NCI-H2081 treated with DMSO at 0.1 percent for 48 hours (cell line): ENCODE measurements at places on chromosomes 16 and 17.

GRCh38 chr17:43338886-43339516 lies 59.8 kb upstream of the ARL4D start:
- DNase-seq, result peak; percentile 65

- no peak for DNase-seq
Measured at GRCh38 chr16:309476-309875, 26.5 kb downstream of the PDIA2 start.

- no peak for DNase-seq
Measured at GRCh38 chr16:9996221-9996620, 186.0 kb downstream of the GRIN2A start.

GRCh38 chr17:79168486-79169055 lies 93.9 kb downstream of the ENGASE start:
- no peak for DNase-seq

DNA sequence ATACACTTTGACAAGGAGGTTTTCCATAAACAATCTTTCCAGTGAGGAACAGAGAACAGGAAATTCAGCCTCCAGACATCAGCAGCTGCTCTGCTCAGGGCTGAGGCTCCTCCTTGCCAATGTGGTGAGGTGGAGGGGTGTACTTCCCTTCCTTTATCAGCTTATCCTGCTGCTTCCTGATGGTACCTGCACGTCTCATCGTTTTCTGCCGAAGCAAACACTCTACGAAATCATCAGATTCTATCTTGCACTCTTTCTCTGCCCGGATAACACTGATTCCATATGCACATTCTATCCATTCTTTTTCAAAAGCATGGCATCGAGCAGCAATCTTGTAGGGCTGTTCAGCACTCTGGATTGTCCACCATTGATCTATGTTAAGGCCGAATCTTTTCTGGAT lies 15.4 kb upstream of the SEZ6 start:
- DNase-seq, result no peak

DNA sequence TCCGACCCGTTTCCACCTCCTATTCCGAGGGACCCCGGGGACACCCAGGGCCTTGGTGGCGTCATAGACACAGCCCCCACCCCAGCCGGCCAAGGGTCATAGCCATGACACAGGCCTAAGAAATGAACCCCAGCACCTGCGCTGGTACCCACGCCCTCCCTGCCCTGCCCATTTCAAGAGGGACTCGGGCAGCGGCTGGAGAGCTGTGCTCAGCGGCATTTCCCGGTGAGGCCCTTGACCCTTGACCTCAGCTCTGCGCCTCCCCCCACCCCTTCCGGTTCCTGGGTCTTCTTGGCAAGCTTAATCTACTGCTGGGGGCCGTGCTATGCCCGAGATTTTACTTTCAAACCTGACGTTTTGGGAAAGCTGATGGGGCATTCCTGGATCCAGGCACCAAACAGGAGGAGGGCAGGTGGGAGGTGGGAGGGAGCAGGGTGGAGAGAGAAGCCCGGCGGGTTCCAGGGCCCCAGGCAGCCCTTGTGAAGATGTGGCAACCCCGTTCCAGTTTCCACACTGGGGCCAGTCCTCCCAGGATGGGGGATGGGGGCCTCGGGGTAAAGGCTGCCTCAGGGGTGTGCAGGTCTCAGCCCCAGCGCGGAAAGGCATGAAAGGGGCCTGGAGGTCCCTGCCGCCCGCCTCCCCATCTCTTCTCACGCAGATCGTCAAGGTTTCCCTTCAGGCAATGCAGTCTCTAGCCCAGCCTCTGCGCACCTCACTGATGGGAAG lies at the start of gene SLC22A31:
TSS of gene SLC22A31 (minus strand) at position 414 of the 726 bp plus-strand sequence. CDS start at position 378, 36 bp downstream.
- no peak for DNase-seq

DNA sequence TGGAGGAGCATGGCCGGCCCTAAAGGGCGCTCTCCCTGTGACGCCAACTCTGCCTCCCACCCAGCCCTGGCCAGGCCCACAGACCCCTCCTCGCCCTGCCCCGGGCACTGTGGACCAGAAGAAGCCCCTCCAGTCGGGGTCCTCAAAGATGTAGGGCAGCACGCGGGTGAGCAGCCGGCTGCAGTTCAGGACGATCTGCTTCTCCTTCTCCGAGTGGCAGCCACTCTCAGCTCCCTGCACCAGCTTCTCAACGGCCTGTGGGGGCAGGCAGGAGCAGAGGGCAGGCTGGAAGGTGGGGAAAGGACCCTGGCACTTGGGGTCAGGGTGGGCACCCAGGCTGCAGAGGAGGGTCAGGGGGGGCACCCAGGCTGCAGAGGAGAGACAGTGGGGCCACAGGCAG lies 8.9 kb downstream of the HID1 start:
- no peak for DNase-seq

- no peak for DNase-seq
Measured at GRCh38 chr17:74987909-74988711, 678 bp downstream of the CDR2L start.

- no peak for DNase-seq
Measured at GRCh38 chr17:70922268-70922667, 752.9 kb downstream of the KCNJ2 start.

DNA sequence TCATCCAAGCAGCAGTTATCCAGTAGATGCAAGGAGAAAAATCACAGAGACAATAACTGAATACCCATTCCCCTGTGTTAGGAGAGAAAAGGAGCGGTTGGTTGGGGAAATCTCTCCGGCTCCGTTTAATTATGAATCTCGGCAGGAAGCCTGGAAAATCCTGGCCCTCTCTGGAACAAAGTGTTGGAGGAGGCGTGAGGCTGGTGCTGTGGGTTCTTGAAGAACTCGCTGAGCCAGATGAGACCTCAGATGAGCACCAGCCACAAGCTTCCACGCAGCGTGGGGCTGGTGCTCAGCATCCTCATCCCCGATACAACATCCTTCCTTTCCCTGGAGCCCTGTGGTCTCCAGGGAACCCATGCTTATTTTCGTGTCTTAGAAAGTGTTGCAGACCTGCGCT lies 39.7 kb downstream of the CACNG4 start:
- no peak for DNase-seq

DNA sequence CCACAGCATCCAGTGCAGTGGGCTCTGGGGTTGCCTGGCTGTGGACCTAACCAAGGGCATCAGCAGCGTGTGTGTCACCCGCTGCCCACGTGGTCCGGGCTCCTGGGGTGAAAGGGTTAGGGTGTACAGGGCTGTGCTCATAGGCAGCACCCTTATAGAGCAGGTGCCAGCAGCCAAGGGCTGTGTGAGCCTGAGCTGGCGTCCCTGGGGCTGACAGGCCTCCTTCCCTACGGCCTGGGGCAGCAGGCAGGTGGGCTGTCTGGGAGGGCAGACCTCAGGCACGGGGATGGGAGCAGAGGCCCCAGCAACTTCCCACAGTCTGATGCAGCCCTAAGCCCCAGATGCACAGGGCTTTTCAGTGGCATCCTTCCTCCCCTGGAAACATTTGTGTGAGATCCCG lies 13.9 kb downstream of the CD300A start:
- no peak for DNase-seq

- DNase-seq, result no peak
Measured at GRCh38 chr17:31015639-31016038, 44.8 kb downstream of the RNF135 start.
